GM06990 (cell line): ENCODE measurements at places on chromosomes 2 and 18.

DNA sequence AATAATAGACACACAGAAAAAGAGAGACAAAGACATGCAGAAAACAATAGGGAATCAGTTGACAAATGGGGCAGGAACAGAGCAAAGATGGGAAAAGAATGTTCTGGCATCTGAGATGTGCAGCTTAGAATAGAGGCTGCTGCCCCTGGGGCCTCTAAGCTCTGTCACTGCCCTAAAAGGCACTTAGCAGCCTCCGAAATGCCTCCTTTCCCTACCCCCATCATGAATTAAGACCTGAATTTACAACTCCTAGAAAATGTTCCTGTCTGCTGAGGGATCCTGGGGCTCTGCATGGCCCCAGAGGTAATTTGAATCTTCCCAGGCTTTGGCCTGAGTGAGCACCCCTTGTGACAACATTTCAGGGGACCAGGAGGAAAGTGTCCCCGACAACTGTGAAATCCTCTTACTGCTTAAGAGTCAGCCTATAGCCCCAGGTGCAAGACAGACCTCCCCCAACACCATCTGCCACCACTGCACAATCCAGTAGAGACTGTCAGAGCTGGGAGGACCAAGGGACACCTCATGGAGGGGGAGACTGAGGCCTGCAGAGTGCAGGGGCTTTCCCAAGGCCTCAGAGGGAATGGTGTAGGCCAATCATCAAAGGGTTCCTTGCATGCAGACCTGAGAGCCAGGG, 24.8 kb downstream of the MRPL35 start:
- DNase-seq: no peak

- DNase-seq: no peak
Observed at GRCh38 chr2:79796641-79797040, 283.8 kb downstream of the CTNNA2 start.

DNA sequence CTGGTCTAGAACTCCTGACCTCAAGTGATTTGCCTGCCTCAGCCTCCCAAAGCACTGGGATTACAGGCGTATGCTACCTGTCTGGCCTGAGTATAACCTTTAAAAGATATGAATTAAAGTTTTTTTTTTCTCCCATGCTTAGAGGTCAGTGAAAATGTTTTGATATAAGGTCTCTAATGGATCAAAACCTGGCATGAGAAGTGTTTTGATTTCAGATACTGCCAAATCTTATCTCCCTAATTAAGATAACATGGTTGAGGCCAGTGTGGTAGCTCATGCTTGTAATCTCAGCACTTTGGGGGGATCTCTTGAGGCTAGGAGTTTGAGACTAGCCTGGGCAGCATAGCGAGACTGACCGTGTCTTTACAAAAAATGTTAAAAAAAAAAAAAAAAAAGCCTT, 41.2 kb downstream of the SNRPD1 start:
- DNase-seq: no peak

DNA sequence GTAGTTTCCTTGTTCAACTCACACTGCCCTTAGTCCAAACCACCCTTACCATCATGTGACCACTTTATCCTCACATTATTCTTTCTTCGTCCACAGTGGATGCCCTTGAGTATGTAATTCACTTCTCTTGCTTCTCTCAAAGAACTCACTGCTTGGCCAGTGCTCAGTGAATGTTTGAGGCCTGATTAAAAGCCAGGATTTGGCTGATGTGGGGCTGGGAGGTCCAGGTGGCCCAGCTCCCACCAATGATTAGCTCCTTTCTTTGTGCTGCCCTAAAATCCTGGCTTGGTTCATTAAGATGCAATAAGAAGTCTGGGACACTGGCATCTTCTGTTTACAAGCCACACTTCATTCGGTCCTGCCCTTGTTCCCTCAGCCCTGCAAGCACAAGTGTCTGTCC, 97.8 kb upstream of the CELF4 start:
- no peak for DNase-seq

DNA sequence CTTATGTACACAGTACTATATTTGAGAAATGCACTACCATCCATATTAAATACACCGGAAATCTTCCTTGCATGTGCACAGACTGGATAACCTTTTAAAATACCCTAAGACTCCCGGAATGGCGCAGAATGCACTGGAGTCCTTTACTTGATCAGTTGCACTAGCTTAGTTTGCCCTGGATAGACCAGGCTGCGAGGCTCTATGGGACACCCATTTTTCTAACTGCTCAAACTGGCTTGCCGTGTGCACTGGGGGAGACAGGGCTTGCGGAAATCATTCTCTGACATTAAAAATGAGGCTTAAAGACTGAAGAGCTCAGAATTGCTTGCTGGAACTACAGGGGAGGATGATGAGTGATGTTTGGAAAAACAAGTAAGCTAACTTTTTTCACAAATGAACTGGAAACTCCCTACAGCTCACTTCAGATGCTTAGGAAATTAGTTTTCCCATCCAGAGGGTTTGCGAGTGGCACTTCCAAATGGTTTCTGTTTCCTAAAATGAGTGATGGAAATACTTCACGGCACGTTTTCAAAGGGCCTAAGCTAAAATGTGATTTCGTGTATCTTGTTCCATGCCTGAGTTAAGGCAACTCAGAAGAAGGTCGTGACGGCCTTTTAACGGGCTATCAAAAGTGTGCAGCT, 2.7 kb downstream of the NCK2 start:
- DNase-seq: no peak
